NCI-H524 (cell line): ENCODE measurements at places on chromosomes 5 and 9.

DNA sequence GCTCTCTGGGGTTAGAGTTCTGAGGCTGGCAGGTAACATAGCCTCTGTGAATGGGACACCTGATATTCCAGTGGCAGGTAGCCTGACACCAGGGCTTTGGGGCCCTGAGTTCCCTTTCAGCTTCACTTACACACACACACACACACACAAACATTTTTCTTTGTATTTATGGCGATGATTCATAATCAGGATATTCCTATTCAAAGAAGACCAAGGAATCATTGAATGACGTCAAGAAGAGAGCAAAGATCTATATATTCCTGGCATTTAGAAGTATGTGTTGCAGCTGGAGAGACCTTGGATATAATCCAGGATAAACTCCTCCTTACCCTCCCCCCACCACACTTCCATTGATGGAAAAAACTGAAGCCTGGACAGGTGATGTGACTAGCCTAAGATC, 7.9 kb upstream of the ENTREP1 start:
- no peak for DNase-seq

- DNase-seq, result no peak
These were observed 58.8 kb downstream of the ARHGAP26 start for GRCh38 chr5:142828797-142829535.

DNA sequence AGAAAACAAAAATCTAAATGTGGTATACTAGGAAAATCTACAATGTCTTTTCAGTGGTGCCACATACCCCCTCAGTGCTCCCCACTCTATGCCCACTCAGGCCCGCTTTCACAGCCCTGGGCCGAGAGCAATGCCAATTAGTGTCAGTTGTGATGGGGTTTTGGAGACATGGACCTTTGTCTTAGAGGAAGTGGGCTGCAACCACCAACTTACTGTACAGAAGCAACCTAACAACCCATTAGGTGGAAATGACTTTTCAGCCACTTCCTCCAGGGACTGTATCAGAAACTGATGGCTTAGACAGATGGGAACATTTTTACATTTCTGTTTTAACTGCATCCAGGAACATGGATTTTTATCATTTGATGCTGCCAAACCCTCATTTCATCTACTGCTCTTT, 268.0 kb downstream of the BNC2 start:
- DNase-seq, result no peak

GRCh38 chr9:121246821-121247561, 21.0 kb upstream of the GSN start:
- no peak for DNase-seq

DNA sequence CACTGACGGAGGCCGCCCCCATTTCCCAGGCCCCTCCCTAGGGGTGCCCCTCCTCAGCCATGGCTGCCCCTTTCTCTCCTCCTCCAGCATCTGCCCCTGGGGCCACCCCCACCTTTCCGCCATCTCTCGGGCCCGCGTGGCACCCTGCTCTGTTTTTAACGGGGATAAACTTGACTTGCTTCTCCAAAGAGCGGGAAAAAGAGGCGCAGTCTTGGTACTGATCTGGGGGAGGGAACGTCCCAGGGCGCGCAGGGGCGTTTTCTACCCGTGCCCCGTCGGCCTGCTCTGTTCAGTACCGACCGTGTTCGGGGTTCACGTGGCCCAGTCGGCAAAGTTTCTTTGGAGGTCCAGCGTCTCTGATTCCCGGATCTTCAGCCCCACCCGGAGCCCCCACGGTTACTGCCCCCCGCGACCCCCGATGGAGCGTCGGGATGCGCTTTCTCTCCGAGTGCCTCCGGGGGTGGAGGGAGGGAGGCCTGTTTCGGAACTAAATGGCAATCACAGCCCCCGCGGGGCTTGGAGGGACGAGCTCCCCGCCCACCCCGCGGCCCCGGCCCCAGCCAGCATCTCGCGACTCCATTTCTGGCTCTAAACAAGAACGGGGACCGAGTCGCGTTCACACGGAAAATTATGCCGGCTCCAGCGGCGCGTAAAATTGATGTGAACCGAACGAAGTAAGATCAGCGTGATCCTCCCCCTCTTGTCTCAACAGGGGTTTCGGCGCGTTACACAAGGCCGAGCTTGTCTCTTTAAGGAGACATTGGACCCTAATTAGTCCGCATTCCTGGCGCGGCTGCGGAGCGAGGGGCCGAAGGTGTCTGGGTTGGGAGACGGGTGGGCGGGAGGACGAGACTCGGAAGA, 1.1 kb upstream of the TLE4 start:
- peak; percentile 23 for DNase-seq

GRCh38 chr9:7536310-7536939, 263.2 kb downstream of the DMAC1 start:
- DNase-seq, result peak; percentile 27

DNA sequence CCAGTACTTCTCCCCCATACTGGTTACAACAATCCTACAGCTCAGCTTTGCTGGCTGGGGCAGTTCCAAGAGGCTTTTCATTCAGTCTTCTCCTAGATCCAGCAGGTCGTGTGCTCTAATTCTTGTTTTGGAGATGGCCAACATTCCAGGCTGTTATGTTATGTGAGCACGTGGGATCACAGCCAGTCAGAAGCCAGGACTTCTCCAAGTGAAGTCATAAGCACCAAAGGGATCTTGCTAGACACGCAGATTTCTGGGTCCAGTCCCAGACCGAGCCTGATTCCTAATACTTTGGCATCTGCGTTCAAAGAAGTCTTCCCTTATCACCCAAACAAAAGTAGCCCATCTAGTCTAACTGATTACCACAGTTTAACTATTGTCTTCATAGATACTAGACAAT, 1.4 kb upstream of the LARP1 start:
- DNase-seq, result no peak

- DNase-seq, result no peak
These were observed 34.0 kb upstream of the NCS1 start for GRCh38 chr9:130138171-130138653.

DNA sequence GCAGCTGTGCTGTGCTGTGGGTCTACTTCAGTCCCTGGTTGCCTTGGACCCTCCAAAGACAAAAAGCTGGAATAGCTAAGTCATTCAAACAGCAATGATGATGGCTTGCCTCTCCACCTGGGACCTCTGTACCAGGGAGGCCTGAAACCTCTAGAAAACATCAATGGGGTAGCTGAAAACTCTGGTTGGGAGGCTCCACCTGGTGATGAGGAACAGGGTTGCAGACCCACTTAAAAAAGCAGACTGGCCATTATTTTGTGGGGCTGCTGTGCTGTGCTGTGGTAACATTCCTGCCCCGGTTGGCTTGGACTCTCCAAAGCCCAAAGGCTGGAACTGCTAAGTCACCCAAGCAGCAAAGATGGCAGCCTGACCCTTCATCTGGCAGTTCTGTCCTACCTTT, 839.3 kb upstream of the ARRDC3 start:
- no peak for DNase-seq

GRCh38 chr5:73067213-73067612, 53.2 kb upstream of the TMEM171 start:
- no peak for DNase-seq

GRCh38 chr5:174844971-174845370, 120.6 kb downstream of the MSX2 start:
- no peak for DNase-seq

DNA sequence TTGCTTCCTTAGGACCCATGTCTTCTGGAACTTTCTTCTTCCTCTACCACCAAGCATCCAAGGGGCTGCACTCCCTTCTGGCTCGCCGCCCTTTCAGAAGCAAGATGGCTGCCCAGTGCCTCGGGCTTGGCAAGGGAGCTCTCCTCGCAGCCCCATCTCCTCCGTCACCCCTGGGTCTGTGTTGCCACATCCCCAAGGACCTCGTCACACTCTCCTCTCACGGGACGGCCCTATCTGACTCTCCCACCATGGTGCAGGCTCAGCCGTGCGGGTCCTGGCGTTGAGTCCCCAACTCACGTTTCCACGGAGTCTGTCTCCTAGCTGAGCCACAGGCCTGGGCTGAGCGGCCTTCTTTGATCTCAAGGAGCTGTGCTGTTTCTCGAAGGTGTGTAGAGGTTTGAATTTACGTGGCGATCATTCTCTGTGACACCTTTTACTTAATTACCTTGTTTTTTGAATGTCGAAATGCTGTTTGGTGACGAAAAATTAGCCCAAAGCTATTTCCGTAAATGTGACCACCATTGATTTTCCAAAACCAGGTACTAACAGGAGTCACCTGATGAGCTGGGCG, 15.0 kb upstream of the SCGB3A1 start:
- no peak for DNase-seq

- peak; percentile 39 for DNase-seq
These were observed 378.5 kb downstream of the MLLT3 start for GRCh38 chr9:20243841-20244240.

GRCh38 chr5:42634575-42634974, 122.0 kb upstream of the CCDC152 start:
- no peak for DNase-seq

GRCh38 chr5:133319905-133320520, 268.2 kb downstream of the HSPA4 start:
- no peak for DNase-seq

DNA sequence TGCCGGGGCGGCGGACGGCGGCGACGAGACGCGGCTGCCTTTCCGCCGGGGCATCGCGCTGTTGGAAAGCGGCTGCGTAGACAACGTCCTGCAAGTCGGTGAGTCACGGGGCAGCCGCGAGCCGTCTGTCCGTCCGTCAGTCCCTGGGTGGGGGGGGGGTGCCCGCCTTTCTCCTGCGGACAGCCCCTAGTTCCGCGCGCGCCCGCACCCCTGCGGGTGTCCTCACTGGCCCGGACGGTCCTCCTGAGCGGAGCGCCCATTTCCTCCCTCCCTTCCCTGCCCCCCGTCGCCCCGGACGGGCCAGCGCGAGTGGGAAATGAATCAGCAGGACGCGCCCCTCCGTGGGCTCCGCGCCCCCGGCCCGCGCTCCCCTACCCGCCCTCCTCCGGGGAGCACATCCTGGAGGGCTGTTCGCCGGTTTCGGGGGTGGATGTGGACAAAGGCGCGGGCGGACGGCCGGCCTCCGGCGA, 828 bp downstream of the ZSWIM6 start:
- peak; percentile 26 for DNase-seq

- no peak for DNase-seq
These were observed 109.1 kb upstream of the ANKH start for GRCh38 chr5:14980698-14981097.

DNA sequence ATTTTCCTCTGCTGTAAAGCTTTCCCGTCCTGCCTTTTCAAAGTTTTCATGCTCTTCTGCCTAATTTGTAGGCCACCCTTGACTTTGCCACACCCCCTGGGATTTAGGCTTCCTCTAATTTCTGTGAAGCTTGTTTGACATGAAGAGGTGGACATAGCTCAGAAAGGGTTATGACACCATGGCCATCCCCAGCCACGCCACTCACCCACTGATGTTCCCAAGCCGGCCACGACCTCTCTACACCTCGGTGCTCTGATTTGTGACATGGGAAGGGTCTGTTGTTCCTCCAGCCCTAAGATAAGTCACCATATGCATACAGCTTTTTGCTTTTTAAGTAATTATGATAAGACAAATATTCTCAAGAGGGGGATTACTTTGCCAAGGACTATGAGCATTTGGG, 139.5 kb downstream of the BARX1 start:
- peak; percentile 72 for DNase-seq

DNA sequence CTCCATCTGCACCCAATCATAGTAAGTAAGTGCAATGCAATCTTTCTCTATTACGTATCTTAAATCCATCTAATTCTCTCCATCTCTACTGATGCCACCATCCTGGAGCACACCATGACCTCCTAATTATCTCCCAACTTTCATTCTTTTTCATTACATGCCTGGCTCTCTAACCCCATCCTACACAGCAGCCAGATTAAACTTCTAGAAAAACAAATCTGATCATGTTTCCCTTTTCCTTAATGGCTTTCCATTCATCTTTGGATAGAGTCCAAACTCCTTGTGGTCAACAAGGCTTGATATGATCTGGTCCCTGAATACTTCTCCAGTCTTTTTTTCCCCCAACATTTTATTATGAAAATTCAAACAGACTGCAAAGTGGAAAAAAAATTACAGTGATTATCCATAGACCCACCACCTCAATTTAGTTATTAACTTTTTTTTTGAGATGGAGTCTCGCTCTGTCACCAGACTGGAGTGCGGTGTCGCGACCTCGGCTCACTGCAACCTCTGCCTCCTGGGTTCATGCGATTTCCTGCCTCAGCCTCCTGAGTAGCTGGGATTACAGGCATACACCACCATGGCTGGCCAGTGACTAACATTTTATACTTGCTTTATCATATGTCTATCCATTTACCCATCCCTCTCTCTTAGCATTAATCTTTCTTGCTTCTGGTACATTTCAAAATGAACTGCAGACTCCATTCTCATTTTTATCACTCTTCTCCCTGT, 5.2 kb downstream of the PPP2R2B start:
- no peak for DNase-seq

- no peak for DNase-seq
These were observed 64.3 kb downstream of the GOLM1 start for GRCh38 chr9:86034863-86035734.

DNA sequence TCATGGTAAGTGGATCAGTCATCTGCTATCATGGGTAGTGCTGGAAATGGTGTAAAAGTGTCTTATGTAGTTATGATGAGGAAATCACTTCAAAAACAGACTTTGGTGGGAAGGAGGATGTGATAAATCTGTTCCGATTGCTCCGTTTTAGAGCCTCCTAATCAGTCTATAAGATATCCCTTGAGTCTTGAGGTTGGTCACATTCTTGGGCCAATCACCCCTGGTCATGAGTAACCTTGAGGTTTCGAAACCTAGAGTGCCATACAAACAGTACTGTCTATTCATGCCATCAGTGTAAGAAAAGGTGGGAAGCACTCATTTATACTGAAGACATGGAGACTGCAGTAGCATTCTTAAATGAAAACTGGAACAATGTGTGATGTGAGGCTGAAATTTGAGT, 45.8 kb downstream of the LRRTM2 start:
- no peak for DNase-seq

GRCh38 chr9:38234479-38235170, 157.9 kb upstream of the ALDH1B1 start:
- no peak for DNase-seq

DNA sequence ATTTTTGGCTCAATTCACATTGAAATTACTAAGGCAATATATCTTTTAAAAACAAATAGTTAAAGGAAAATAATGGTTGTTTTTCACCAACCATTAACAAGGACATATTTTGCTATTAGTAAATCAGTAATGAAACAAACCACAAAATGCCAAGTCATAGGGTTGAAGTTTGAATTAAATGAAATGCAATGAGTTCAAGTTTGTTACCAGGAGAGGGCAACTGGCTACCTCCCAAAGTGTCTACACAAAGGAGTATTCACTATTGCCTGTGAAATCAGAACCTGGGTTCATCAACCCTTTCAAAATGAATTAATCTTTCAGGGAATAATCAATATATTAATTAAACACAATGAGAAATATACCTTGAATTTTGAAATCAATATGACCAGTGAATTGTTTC, 138.4 kb upstream of the DMRTA1 start:
- no peak for DNase-seq

DNA sequence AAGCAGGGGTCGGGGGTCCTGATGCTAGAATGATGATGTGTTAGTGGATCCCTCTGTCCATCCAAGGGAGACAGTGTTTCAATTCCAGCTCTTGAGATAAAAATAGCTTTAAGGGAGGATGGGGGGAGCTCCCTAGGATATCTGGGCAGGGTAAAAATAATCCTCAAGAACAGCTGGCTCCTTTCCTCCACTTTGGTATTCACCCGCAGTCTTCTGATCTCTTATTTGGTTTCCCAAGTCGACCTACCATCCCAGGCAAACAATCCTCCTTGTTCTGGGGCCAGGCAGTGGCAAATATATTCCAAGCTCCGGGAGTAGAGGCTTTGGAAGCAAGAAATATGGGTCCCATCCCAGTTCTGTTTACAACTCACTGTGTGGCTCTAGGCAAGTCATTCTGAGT, 14.5 kb upstream of the COL27A1 start:
- peak; percentile 55 for DNase-seq
